ENCODE measurements at places on chromosomes 3 and 15. TPM values are rescaled to one million over a fixed set of nuclear protein-coding genes. Genes with fewer than 3 reads are reported as not detected.

DNA sequence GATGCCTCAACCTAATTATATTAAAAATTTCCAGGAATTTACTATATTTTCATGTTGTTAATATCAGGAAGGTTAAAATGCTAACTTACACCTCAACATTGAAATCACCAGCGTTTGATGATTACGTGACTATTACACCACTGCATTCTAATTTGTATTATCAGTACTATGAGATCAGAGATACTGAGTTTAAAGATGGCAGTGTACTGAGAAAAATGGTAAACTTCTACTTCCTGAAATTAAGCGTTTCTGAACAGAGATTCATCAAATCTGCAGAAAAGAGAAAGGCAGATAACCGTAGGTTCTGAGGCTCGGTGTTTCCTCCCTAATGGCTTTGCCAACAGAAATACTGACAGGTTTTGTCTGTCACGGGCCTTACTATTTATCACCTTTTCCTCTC, 69.9 kb downstream of the CRTC3 start:
- no peak for DNase-seq

DNA sequence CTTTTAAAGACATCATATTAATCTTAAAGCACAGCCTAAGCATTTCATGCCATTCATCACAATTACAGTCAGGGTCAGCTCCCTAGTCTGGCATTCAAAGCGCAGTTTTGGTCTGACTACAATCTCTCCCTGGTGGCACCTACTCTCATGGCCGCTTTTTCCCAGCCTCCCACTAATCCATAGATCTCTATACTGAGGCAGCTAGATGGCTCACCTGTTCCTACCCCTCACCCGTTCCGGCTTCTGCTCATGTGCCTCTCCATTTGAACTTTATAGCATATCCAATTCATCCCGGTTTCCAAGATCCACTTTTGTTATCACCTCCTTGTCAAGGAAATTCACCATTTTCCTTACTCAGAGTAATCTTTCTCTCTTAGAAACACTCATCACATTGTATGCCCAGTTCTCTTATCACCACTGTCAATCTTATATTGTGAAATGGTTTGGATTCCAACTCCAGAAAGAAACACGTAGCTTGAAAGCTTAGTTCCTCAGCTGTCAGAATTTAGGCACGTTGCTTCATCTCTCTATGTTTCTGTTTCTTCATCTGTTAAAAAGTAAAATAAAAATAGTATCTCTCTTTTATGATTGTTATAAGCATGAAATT, 220.0 kb upstream of the UBE2E2 start:
- no peak for DNase-seq

The CCRL2 gene
- total RNA-seq = not detected

- no peak for DNase-seq
Measured at GRCh38 chr3:177714945-177715344, 517.7 kb upstream of the TBL1XR1 start.

The ISL2 gene
- total RNA-seq = 0.11 TPM

DNA sequence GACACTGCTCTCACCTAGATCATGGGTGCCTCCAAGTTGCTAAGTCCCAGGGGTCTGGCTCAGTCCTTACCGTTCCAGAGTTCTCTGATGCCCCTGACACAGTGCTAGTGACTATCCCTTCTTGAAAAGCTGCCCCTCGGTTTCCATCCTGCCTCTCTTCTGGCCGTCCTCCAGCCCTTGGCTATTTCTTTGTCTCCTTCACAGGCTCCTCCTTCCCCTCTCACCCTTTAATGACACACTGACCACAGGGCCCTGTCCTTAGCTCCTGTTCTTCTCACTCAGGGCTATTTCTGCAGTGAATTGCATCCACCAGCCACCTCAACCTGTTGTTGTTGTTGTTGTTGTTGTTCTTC, 31.1 kb downstream of the SLC28A1 start:
- no peak for DNase-seq

- no peak for DNase-seq
Measured at GRCh38 chr3:188964957-188965356, 206.8 kb upstream of the TPRG1 start.

The SST gene
- total RNA-seq = not detected

GRCh38 chr3:8760091-8760490, 9.3 kb downstream of the OXTR start:
- DNase-seq = no peak

The OSBPL10 gene
- total RNA-seq = 38.9 TPM

The EPB42 gene
- total RNA-seq = not detected

DNA sequence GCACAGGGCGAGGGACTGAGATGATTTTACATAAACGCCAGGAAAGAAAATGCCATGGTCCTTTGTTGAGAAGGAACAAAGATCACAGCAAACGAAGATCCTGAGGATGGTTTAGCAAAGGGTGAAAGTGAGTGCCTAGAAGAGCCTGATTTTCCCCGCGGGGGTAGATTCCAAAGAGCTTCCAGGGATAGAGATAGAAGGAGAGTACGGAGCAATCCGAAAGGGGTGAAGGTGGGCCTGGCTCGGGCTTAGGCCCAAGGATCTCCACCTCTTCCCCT, 977 bp downstream of the CDC25A start:
- DNase-seq = no peak

The EPHA3 gene
- total RNA-seq = 43.2 TPM

DNA sequence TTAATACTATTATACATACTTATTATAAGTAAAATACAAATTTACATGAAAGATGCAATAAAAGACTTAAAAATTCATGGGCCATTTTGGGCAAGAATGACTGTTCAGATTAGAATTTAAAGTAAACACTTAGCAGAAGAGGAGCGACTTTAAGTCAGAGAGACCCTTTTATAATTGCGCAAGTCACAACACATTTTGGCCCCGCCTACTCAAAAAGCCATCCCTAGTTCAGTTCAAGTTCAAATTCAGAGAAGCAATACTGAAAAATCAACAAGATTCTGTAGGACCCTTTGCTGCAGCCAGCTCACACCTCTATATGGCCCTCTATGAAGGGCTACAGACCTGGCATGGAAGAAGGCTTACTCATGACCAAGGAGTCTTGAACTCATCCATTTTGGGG, 64.6 kb downstream of the PEAK1 start:
- no peak for DNase-seq

DNA sequence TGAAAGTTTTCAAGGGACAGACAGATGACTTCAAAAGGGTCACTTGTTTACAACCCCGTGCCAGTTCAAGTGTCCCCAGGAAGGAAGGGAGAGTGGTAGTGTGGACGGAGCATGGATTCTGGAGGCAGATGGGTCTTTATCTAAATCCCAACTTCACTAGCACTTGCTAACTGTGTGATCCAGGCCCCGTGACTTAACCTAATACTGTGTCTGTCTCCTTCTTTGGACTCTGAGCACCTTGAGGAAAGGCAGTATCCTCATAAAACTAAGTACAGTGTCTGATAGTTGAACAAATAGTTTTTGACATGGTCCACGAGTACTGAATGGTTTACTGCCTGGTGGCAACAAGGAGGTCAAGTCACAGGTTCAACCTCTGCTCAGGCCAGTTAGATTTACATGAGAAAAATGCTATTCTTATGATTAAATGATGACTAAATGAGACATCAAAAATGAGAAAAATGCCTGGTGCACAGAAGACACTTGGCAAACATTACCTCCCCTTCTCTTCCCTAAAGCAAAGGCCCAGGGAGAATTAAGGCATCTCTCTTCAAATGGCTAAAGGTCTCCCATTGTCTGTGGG, 48.9 kb downstream of the ABCC5 start:
- no peak for DNase-seq

DNA sequence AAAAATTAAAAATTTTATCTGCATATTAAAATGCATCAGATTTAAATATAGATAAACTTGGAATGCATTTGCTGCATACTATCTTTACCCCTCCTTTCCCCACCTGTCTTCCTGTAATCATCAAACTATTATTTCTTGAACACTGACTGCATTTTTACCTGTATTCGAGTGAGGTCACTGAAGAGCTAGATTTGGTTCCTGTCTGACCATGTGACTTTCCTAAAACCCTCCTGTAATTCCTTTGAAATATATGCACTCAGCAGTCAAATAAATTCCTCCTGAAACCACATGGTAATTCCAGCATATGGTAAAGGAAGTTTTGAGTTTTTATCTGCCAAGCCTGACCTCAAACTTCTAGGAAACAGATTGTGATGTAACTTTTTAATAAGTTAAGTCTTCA, 445.6 kb upstream of the FRG2C start:
- DNase-seq = no peak

The CTXN2 gene
- total RNA-seq = not detected

The NME9 gene
- total RNA-seq = not detected

GRCh38 chr3:123720638-123721037, 135.8 kb upstream of the HACD2 start:
- DNase-seq = no peak

GRCh38 chr3:151560738-151561137, 99.9 kb upstream of the IGSF10 start:
- no peak for DNase-seq

DNA sequence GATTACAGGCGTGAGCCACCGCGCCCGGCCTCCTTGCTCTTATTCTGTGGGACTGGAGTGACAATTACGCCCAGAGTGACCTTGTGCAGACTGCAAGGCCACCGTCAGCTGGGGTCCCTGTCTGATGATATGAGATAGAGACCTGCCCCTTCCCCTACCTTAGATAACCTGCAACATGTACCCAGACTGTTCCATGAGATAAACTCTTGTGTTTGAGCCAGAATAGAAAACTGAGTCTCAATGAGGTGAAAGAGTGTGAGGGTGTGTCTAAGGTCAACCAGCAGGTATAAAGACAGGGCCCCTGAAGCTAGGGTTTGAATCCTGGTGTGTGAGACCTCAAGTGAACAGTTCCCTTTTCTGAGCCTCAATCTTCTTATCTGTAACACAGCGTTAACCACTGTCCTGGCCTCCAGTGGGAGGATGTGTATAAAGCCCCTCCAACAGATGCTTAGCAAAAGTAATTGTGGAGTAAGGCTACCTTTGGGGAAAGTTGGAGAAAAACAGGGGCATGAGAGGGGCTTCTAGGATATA, 6.0 kb downstream of the TADA3 start:
- DNase-seq = no peak

The CYP11A1 gene
- not detected for total RNA-seq

The TNIK gene
- total RNA-seq = 12.2 TPM

DNA sequence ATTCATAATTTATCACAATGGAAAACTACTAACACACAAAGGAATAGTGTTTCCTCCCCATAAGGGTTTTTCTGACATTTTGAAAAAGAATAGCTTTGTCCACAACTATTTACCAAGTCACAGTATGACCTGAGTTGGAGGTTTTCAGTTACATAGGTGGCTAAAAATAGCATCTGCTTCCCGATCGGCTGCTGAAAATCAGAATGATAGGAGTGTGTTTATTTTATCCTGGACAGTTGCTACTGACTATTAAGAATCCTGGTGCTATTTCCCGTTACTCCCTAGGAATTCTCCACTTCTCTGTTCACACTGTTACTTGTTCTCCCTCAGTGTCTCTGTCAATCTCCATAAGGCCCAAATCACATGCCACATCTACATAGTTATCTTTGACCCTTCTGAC, 353.9 kb upstream of the RARB start:
- DNase-seq = peak; percentile 37

The TMIE gene
- total RNA-seq = 0.11 TPM

- DNase-seq = no peak
Measured at GRCh38 chr3:177591379-177591778, 394.1 kb upstream of the TBL1XR1 start.

- DNase-seq = no peak
Measured at GRCh38 chr3:46162975-46163555, 45.0 kb downstream of the CCR1 start.

- DNase-seq = no peak
Measured at GRCh38 chr15:78024519-78024870, 53.0 kb downstream of the TBC1D2B start.

DNA sequence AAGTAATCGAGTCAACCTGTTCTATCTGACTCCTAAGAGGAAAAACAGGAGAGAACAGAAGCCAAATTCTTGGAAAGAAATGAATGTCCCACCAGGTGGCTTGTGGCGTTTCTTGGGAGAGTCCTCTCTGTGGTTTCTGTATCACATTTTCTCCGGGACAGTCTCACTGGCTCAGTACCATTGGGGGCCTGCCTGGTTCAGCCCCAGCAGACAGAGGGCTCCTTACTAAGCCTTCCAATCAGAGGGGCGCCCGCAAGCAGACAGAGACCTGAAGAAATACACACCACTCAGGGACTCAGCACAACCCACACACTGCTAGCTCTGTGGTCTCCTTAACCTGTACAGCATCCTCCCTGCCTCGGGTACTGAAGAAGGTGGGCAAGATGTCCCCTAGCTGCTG, 302.1 kb downstream of the TLE3 start:
- no peak for DNase-seq

DNA sequence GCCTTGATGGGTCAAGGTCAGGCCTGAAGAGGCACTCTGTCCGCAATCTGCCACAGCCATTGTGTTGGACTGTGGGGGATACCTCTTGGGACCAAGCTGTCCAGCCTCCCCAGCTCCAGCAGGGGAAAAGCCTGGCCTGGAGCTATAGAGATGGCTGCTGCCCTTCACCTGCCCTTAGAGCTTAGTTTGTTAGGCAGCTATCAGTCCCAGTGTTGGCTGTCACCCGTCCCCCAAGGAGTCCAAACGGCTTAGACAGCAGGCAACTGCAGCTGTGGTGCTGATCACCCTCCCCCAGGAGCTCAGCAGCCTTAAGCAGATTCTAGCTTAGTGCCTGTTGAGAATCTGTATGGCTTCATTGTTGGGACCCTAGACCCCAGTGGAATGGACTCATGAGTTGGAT, 180.3 kb downstream of the MYRIP start:
- no peak for DNase-seq

The SLC9C1 gene
- 0.64 TPM for total RNA-seq

GRCh38 chr15:66189291-66189690, 64.3 kb downstream of the MEGF11 start:
- DNase-seq = no peak
